ENCODE measurements at places on chromosomes 4 and X. TPM values are rescaled to one million over a fixed set of nuclear protein-coding genes. Genes with fewer than 3 reads are reported as not detected.

GRCh38 chr4:36235306-36235705 is 9.0 kb downstream of the ARAP2 start:
- DNase-seq = peak; percentile 62

- DNase-seq = no peak
Measured at GRCh38 chrX:121558886-121559285, 511.5 kb downstream of the GLUD2 start.

GRCh38 chrX:16836371-16836770 is 33.8 kb downstream of the RBBP7 start:
- peak; percentile 60 for DNase-seq

Gene NUP62CL
- total RNA-seq = 0.80 TPM

Gene CSAG3
- not detected for total RNA-seq
